Calu3 (cell line): ENCODE measurements at places on chromosomes 13 and 19.

DNA sequence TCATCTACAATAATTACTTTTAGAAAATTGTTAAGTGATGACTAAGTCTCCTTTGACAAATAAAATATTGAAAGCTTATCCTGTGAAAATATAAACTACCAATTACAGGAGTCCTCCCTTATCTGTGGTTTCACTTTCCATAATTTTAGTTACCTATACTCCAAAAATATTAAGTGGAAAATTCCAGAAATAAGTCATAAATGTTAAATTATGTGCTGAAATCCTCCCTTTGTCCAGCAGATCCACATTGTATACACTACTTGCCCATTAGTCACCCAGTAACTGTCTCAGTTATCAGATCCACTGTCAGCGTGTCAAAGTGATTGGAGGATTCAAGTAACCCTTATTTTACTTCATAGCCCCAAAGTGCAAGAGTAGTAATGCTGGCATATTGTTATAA is 98.1 kb downstream of the SERP2 start:
- DNase-seq = no peak

- DNase-seq = no peak
Measured at GRCh38 chr13:39685652-39686051, 30.2 kb downstream of the COG6 start.

GRCh38 chr13:106710266-106710665 is 142.3 kb upstream of the ARGLU1 start:
- no peak for DNase-seq

DNA sequence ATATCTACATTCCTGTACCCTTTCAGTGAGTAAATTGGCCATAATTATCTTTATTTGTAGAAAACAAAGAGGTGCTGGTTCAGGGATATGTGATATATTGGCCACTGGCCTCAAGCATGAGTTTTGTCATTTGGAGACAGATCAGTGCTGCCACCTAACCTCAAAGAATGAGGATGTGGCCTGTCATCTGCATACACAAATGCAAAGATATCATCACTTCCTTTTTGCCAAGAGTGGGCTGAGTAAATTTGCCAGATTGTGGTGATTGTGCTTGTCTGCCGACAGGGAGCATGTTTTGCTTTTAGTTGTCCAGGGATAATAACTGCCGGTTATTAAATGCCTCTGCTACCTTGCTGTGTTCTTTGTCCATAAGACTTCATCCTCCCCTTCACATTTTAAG is 44.2 kb downstream of the WASF3 start:
- no peak for DNase-seq

DNA sequence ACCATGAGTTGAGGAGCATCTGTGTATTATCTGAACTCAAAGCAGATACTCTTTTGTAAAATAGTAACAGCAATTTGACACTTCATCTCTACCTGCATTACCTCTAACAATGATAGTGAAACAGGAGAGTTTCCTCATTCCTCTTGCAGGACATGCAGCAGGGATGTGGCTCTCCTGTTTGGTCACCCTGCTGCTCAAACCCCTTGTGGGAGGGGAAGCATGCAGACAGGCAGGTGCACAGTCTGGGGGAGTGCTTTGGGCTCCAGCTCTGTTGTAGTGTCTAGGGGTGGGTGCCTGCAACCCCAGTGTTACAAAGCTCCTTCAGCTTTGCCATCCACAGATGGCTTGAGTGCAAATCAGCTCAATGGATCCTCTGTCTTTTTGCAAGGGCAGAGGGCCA is 827.6 kb downstream of the DACH1 start:
- no peak for DNase-seq

DNA sequence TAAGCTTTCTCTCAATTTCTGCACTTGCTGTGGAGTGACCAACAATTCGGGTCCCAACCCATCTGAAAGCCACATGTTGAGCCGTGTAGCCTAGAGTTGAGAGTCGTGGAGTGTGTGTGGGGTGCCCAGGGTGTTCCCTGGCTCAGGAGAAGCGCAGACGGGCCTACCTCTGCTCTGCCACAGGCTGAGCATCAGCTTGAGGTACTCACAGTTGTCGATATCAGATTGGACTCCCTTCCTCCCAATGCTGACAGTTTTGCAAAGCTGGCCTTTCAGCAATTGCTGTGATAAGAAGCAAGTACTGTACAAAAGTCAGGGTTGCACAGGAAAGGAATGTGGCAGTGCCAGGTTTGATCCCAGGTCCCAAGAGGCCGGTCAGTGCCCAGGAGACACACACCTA is 133.4 kb upstream of the SPACA7 start:
- no peak for DNase-seq

DNA sequence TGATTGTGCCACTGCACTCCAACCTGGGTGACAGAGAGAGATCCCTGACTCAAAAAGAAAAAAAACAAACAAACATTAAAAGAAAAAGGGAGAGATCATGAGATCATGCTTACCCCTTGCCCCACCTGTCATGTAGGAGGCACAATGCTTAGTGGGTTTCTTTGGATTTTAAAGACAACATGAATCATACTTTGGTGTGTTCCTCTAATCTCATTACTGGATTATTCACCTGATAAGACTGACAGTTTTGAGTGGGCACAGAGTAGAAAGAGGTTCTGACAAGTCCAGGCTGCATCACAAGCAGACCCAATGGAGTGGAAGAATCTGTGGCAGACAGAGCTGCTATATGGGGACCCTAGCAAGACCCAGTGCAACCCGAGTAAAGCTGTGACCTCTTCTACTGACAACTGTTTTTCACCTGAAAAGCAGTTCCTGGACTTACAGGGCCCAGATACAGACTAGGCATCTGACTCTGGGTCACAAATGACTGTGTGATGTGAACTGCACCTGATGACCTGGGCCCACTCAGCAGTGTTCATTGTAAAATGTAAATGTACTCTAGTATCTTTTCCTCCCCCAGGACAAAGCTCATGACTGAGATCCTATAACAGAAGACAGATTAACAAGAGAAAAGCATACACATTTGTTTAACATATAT is 28.9 kb upstream of the USP12 start:
- DNase-seq = no peak

GRCh38 chr13:45100573-45101262 is 19.6 kb upstream of the GTF2F2 start:
- no peak for DNase-seq
